Dorsolateral prefrontal cortex (tissue), 122 donors: ENCODE measurements at places on chromosomes 6 and 20.
A peak's percentile ranks its signal among the peaks of the same experiment; 100 is the strongest.

DNA sequence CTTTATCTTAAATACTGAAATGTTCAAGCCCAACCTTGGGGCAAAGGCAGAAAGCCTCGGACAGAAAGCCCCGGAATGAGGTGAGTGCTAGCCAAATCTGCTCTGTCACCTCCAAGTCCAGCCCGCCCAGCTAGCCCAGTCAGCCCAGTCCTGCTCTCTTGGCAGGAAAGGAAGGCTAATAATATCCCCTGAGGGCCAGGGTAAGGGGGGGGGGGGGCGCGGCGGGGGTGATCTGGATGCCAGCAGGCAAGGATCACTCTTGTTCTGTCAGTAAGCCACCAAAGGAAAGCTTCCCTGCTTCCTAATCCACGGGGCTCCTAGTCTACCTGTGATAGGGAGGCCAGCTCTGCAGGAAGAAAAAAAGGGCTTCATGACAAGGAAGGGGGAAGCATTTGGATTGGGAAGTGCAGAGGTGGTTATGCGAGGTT lies 1.1 kb downstream of the NDRG3 start:
- DNase-seq = peak; percentile 63

GRCh38 chr6:164744301-164744700 lies 565.1 kb downstream of the C6orf118 start:
- no peak for DNase-seq

DNA sequence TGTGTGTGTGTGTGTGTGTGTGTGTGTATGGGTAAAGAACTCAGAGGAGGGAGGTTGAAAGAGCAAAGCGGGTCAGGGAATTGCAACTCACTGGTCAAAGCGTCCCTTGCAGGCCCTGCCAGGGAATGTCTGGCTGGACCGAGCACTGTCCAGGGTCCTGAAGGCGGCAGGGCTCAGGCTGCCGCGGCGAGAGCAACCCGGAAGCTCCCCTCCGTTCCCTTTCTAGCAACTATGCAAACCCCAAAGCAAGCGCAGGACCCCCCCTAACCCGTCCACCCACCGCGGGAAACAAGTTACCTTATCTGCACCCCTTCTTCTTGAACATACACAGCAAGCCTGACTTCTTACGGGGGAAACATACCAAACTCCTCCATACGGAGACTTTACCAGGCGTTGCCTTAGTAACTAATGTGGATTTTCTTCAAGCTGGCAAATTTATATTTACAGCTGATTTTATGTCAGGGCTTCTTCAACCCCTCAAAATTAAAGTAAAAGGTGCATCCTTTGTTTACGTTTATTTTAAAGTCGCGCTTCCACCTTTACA lies 538 bp upstream of the GRM1 start:
- DNase-seq = no peak

DNA sequence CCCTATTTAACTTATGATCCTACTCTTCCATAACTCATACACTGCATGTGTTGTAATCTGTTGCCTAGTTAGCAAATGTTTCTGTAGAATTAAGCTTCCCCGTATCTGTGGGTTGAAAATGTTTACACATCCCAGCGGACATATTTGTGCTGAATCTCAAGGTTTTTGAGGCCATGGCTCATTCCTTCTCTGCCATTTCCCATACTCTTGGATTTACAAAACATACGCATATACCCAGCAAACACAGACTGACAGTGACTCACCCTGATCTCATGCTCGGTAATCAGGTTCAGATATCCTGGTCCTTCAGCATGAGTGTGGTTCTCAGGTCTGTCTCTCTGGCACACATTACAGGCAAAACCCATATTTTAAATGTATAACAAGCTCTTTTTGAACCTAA lies 58.7 kb downstream of the AGPAT4 start:
- no peak for DNase-seq

GRCh38 chr20:20368418-20369249 lies 730 bp downstream of the INSM1 start:
- no peak for DNase-seq

DNA sequence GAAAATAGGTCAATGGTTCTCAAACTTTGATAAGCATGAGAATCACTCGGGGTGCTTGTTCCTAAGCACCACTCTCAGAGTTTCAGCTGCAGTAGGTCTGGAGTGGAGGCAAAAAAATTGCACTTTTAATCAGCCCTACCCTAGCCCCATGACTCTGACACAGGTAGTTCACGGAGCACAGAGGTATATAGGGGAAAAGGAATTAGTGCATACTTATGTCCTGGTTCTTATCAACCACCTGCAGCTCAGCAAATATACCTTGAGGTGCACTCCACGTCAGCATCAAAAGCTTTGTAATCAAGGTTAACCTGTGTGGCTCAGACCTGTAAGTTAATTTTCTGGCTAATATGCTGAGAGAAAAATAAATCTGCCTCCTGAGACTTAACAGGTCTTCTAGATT lies 138.8 kb upstream of the HMGN3 start:
- DNase-seq = no peak

DNA sequence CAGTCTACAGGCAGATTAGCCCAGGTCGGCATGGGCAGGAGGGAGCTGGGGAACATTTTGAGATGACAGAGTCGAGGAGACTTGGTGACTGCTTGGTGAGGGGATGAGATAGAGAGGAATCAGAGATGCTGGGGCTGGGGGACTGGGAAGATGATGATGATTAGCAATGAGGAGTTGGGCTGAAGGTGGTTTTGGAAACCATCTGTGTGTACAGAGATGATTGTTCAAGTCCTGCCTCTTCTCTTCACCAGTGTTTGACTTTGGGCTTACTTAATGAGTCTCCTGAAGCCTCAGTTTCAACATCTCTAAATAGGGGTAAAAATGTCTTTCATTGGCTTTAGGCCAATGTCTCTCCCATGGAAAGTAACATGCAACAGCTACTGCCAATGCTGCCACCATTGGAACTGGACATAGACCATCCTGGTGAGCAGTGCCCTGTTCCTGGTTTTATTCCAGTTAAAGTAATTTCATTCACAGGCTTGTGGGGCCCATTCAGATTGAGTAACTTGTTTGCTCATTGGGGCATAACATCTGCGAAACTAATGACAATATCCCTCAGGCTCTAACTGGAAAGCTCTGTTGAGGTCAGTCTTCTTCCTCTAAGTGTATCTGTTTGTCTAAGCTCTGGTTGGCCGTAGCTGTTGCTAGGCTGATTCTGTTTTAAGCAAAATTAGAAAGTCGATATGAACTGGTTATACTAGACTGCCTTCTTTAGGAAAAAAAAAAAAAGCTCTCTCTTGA lies 99.1 kb downstream of the ARMC2 start:
- DNase-seq = no peak

- no peak for DNase-seq
Observed at GRCh38 chr6:129709196-129709768, 695 bp downstream of the ARHGAP18 start.

DNA sequence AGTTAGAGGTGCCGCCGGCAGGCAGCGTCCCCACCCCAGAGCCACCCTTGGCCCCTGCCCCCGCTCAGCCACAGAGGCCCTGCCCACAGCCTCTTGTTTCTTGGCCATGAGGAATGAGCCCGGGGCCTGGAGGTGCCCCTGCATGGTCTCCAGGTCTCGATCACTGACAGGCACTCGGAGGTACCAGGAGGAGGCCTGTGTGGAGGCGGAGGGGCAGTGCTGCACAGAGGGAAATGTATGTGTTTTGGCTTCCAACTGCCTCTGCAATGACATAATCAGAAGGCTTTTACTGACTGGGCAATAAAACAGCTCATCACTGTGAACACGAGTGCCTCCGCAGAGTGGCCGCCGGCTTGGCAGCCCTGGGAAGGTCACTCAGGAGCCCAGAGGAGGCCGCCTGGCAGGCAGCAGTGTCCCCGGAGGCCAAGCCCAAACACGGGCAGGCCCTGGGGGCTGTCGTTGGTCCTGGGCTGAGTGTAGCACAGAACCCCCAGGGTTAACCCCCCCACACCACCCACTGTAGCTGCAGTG lies 61.1 kb upstream of the GATA5 start:
- DNase-seq = no peak

GRCh38 chr6:42179945-42180313 lies 6.8 kb downstream of the GUCA1A start:
- DNase-seq = no peak

- no peak for DNase-seq
Observed at GRCh38 chr6:137497721-137498463, 3.7 kb upstream of the OLIG3 start.

GRCh38 chr6:56874328-56874727 lies 80.6 kb upstream of the BEND6 start:
- DNase-seq = no peak

GRCh38 chr6:24849713-24850112 lies 51.0 kb upstream of the ARMH2 start:
- no peak for DNase-seq

DNA sequence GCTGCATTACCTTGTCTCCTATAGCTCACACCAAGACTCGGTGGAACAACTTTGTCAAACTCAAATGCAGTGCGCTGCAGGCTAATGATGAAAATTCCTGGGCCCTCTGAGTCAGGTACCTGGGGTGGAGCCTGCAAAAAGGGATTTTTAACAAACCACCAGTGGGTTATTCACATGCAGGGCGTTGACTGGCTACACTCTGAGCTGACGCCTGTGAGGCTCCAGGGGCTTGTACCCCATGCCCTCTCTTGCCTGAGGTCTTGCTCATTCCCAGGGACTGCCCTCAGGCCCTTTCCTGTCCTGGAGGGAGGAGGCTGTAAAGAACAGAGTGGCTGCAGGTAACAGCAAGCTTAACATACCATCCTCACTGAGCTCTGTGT lies 9.2 kb downstream of the GTSF1L start:
- DNase-seq = no peak

DNA sequence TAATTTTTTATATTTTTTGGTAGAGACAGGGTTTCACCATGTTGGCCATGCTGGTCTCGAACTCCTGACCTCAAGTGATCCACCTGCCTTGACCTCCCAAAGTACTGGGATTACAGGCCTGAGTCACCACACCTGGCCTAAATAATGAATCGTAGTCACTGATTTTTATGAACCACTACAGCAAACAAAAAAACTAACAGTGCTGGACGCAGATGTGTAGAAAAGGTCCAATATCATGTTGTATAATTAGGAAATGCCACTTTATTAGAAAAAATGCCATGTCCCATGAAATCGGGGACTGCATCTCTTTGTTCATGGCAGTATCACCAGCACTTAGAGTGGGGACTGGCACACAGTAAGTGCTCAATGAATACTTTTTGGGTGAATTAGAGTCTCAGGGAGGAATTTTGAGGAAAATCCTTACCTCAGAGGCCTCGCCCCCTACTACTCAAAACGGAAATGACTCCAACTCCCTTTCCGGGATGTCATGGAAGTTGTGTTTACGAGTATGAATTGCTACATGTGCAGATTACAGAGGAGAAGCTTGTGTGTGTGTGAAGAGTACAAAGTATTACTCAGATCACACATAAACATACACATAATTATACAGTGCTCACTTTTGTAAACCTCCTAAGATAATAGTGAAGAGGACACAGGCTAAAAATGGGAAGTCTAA lies 43.6 kb upstream of the FAM50B start:
- no peak for DNase-seq

DNA sequence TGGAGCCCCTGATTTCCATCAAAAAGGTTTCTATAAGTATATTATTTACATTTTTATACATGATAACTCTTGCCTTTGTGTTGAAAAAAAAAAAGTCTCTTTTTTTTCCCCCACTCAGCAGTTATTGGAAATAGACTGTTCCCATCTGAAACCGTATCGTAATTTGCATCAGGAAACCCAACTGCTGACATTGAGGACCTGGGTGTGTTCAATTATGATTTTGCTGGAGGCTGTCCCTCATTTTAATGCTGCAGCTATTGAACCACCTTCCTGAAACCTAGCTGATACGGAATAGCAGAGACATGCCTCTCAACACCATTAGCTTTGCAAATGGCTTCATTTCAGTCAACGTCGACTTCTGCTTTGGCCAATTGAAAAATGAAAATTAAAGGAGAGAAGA lies 98.9 kb downstream of the ZNF217 start:
- no peak for DNase-seq

DNA sequence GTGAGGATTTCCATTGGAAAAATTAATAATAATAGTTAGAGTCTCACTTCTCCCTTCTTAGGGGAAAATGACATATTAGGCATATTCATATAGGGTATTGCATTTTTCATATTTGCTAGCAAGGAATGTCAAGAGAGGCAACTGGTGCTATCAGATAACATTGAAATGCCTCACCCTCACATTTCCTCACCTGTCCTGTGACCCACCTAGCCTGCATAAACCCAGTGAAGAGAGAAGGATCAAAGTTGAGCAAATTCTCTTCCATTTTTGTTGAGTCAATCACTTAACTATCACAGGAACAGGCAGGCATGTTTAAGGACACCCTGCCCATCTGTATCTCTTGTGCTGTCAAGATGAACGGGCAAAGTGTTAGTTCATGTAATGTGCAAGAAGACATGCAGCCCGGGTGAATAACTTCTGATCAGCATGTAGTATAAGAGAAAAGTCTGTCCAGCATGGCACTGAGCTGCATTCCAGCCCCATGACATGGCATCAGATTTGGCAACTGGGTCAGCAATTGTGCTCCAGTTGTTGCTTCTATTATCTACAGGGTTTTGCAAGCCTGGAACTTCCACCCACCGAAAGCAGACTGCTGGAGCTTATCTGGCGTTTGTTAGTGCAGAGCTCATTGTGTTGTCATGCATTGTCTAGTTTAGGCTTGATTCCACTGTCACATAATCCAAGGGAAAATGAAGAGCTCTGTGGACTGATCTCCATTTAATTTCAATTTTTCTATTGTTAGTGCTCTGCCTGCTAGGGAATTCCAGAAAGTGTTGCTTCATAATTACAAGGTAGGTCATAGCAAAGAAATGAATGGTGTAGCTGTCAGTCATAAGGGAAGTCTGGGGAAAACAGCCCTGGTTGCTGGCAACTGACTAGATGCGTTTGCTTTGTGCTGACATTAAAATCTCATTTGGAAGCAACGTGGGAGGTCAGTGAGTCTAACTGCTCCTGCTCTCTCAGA lies 138.4 kb upstream of the TNFAIP3 start:
- no peak for DNase-seq

- DNase-seq = no peak
Observed at GRCh38 chr6:103107985-103108384, 1714.5 kb downstream of the GRIK2 start.

DNA sequence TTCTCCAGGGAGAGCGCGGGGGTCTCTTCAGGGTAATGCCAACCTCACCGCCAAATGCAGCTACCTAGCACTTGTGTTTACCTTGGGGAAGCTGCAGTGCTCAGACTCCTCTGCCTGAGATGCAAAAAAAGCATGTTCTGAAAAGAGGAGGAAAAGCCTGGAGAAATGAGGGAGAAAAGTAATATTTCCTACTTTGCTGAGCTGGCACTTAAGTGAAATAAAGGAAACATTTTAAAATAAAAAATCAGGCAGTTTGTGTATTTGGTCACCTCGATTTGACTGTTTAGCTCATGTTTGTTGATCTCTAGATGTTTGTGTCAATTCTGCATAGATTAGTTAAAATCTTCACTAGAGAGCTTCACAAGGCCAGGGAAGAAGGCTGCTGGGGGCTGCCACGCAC lies 487.2 kb downstream of the QKI start:
- no peak for DNase-seq

DNA sequence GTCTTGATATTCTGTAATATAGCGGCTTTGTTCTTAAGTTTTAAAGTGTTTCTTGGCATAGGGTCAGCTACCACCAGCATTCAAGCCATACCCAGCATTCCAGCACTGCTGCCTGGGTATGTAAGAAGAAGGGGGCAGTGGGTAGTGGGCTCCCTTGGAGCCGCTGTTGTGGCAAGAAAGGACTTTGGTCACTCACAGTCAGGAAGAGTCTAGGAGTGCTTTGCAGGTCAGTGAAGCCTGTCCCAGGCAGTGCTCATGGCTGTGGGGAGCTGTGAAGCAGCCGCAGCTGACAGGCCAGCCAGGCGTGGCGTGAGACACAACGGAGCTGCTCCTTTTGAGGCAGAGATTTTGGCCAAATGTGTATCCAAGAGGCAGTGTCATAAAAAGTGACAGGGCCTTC lies 512.0 kb downstream of the CDKAL1 start:
- DNase-seq = no peak

GRCh38 chr20:13613917-13614316 lies 24.8 kb downstream of the TASP1 start:
- no peak for DNase-seq
